Thoracic aorta endothelial cell (primary cell): ENCODE measurements at places on chromosomes 12 and 14. TPM values are rescaled to one million over a fixed set of nuclear protein-coding genes. Genes with fewer than 3 reads are reported as not detected.

Gene C1R
- 1.7 and 3.2 TPM in 2 replicates for total RNA-seq

Gene RIN3
- total RNA-seq = 4.9 and 8.8 TPM in 2 replicates

Gene RNF31
- total RNA-seq = 42.4 and 54.4 TPM in 2 replicates

Gene SIX1
- total RNA-seq = 0.65 and 1.2 TPM in 2 replicates

Gene PPP1CC
- total RNA-seq = 244 and 285 TPM in 2 replicates

Gene CIDEB
- 2.7 and 3.0 TPM in 2 replicates for total RNA-seq

Gene HOXC12
- total RNA-seq = not detected in 2 replicates

Gene HECTD4
- total RNA-seq = 35.9 and 38.0 TPM in 2 replicates

Gene OVCH1
- under 0.01 TPM in 2 replicates for total RNA-seq

Gene CLEC2A
- not detected in 2 replicates for total RNA-seq

Gene NTN4
- total RNA-seq = 68.2 and 72.9 TPM in 2 replicates

Gene SMIM41
- 0.13 TPM in 1 of 2 replicates, not detected in the other for total RNA-seq

Gene CLEC6A
- total RNA-seq = not detected in 2 replicates

Gene POTEG
- not detected in 2 replicates for total RNA-seq

Gene SLCO1B1
- not detected in 2 replicates for total RNA-seq

Gene AMHR2
- not detected in 2 replicates for total RNA-seq

Gene AICDA
- not detected in 2 replicates for total RNA-seq
